NCI-H1048 (cell line): ENCODE measurements at places on chromosomes 5 and 9.

DNA sequence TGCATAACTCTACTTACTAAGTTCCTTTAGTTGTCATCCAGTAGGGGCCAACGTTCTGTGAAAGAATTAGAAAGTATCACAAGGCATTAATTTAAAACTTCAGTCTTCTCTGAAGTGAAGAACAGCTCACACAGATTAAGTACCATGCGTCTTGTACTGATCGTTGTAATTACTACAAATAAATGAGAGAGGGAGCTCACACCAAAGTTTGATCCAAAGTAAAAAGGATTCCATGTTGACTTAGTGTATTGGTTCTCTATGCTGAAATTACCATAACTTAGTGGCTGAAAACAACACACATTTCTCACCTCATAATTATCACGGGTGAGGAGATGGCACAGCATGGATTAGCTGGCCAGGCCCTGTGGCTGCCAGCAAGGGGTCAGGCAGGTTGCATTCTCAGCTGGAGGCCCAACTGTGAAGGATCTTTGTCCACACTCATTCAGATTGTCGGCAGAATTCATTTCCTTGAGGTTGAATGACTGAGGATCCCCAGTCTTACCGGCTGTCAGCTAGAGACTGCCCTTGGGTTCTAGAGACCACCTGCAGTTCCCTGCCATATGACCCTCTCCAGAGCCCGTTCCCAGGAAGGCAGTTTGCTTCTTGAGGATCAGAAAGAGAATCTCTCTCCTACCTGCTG lies 169.1 kb downstream of the YTHDC2 start:
- DNase-seq: no peak

GRCh38 chr9:128142061-128142460 lies 7.2 kb upstream of the LCN2 start:
- no peak for DNase-seq

GRCh38 chr9:93501406-93501805 lies 48.0 kb upstream of the FAM120AOS start:
- no peak for DNase-seq

- no peak for DNase-seq
These were observed 36.0 kb upstream of the BARHL1 start for GRCh38 chr9:132546148-132547051.

DNA sequence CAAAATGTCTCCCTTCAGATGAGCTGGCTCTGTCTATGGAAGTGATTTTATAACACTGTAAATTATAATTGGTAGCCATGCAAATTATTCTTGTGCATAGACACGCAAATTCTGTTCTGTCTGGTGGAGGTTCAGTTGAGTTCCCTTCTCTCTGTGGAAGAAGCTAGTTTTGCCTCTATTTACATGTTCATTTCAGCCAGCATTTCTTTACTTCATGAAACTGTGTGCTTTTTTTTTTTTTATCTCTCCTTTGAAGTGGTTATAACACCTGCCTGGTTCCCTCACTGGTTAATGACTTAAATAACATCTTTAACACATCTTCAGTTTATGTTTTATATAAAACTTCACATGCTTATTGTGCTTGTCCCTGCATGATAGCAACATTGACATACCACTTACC lies 149.4 kb upstream of the FBXL7 start:
- no peak for DNase-seq

DNA sequence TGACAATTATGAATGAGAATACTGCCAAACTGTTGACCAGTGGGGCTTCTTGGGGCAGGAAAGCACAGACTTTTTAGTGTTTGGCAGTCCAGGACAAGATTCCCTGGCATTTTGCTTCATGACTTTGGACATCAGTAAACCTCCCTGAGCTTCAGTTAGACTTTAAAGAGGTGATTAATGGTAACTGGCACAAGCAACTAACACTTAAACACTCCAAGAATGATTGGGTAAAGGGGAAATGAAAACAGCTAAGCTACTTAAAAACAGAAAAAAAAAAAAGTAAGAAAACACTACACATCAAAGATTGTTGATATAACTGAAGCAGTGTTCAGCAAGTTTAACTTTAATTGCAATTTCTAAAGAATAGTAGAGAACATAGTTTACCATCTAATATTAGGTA lies 13.4 kb downstream of the PAIP1 start:
- no peak for DNase-seq

- peak; percentile 49 for DNase-seq
These were observed at the start of gene DAB2 for GRCh38 chr5:39424736-39425637. Gene DAB2, minus strand, starts transcription at chr5:39424980. Its CDS starts 30,660 bp downstream, at chr5:39394320.

GRCh38 chr9:121339437-121339836 lies 30.6 kb downstream of the STOM start:
- no peak for DNase-seq

- DNase-seq: no peak
These were observed at the start of gene F2R for GRCh38 chr5:76715736-76716455. Gene F2R, plus strand, starts transcription at chr5:76716126. Its CDS starts 182 bp downstream, at chr5:76716308.

DNA sequence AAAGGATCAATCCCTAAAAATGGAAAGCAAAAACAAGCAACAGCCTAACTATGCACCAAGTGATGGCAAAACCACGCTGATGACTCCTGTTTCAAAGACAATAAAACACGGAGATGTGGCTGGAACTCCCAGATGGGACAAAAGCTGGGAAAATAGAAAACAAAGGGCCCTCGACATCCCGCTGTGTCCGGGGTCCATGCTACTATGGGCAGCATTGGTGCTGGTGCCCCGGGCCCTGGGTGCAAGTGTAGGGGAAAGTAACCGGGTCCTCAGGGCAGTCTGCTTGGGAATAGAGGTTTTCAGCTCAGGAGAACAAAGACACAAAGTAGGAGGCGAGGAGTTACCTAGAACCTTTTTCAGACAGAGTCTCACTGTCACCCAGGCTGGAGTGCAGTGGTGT lies 46.1 kb downstream of the MRPL36 start:
- no peak for DNase-seq

DNA sequence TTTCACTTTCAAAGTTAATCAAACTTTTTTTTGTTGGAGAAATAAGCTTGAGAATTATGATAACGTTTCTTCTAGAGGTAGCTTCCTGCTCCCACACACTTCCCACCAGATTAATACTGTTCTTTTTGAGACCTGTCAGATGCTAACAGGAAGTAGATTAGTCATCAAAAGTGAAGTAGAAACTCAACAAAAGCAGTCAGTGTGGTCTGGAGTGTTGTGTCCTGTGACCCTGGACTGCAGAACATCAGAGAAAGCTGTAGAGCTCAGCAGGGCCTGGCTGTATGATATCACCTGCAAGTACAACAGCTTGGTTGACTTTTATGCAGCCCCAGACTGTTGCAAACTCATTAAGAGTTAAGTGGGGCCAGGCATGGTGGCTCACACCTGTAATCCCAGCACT lies 495.7 kb upstream of the CYLC2 start:
- no peak for DNase-seq

- no peak for DNase-seq
These were observed 138.8 kb upstream of the LMX1B start for GRCh38 chr9:126474786-126475485.

GRCh38 chr5:121366515-121366914 lies 485.2 kb upstream of the FTMT start:
- DNase-seq: no peak

GRCh38 chr5:151078490-151079262 lies 2.2 kb downstream of the TNIP1 start:
- no peak for DNase-seq

DNA sequence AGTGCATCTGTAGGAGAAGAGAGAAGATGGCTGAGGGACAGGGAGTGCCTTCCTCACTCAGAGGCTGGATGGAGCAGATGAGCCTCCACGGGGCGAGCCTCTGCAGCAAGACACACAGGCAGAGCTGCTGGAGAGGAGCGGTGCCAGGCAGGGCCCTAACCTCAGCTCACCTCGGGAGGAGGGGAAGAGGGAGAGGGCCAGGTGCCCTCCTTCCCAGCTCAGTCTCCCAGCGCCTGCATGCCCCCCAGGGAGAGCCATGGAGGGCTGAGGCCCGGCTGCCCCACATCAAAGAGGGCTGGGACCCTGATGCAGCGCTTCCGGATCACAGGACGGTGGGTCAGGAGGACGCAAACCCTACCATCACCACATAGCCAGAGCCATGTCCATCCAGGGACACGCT lies 13.6 kb upstream of the SPATA31E1 start:
- DNase-seq: no peak

DNA sequence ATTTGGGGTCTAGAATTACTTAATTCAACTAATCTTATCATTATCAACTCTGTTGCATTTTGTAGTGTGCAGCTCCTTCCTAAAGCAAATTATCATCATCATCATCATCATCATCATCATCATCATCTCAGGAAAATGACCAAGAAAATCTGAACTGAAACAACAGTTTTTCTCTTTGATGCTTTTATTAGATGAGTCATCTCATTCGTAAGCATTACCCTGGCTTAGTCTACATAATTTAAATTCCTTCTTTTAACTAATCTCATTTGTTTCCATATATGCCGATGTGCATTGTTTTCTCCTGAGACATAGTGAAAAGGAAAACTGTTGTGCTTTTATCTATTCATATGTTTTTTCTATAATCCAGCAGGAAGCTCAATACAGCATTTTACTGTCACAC lies 173.0 kb upstream of the PDE4D start:
- DNase-seq: no peak

- DNase-seq: no peak
These were observed 418.2 kb downstream of the GABRG2 start for GRCh38 chr5:162485666-162486292.
